Colonic mucosa (tissue), 4 donors: ENCODE measurements at places on chromosomes 1 and 21.

GRCh38 chr21:43020177-43020576, 45.8 kb downstream of the PKNOX1 start:
- DNase-seq = no peak
- H3K27me3 ChIP-seq = no peaks in the 10 kb centered on the region
- no peak overlapping the region for H3K4me3 ChIP-seq
- H3K36me3 ChIP-seq = no peaks in the 10 kb centered on the region

DNA sequence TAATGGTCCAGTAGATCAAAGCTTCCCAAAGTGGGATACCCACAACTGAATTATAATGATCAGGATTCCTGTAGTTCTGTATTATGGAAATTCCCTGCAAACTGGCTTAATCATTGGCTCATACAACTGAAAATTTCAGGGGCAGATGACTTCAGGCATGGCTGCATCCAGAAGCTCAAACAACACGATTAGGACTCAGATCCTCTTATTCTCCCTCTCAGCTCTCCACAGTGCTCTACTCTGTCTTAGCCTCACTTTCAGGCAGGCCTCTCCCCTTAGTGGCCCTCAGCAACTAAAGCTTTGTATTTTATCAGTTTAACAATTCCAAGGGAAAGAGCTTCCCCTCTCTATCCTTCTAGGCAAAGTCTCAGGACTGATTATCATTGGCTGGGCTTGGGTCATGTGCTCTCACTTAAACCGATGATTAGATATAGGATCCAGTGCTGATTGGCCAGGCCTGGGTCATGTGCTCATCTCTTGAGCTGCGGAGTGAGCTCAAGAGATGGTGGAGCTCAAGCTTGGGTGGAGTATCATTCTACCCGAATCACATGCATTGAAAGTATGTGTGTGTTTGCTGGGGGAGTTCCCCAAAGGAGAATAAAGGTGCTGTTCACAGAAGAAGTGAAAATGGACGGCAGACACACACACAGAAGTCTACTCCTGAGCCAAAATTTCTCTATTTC, 57.9 kb upstream of the RUNX3 start:
- no peak overlapping the region for H3K4me3 ChIP-seq
- H3K27me3 ChIP-seq = no peaks in the 10 kb centered on the region
- H3K4me1 ChIP-seq = no peaks in the 10 kb centered on the region
- no peaks in the 10 kb centered on the region for H3K36me3 ChIP-seq
- DNase-seq = no peak
- no peak overlapping the region for H3K27ac ChIP-seq

DNA sequence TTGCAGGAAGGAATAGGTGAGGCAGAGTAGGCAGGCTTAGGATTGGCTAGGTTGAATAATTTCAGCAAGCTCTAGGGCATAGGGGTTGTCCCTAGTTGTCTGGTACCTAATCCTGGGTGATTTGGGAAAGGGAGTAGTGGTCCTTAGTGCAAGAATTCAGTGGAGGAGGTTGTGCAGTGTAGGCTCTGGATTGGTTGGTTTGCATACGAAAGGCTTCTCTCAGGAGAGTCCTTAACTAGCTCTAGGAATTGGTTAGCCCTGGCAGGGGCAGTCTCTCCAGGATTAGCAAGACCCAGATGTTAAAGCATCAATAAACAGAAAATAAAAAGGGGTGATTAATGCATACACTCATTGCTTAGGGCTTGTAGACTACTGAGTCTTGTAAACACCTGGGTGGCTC, 9.6 kb upstream of the CD101 start:
- no peak for DNase-seq
- H3K4me1 ChIP-seq = no peaks in the 10 kb centered on the region

DNA sequence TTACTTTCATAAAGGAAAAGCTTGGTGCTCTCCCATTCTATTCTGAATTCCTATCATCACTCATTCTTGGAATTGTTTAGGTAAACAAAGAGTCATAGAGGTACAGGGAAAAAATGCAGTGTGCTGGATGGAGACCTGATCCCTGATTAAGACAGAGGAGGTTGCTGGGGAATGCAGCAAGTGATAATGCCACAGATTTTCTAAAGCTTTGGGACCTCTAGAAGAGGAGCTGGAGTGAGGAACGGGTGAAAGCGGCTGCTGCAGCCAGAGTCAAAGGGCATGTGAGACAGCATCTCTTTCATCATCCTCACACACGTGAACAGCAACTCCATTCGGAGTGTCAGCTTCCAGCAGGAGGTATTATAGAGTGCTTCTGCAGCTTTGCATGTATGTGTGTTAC, 54.9 kb upstream of the DIPK1A start:
- no peak for DNase-seq
- H3K27ac ChIP-seq = no peak overlapping the region
- H3K36me3 ChIP-seq = no peaks in the 10 kb centered on the region
- H3K4me3 ChIP-seq = no peak overlapping the region
- H3K27me3 ChIP-seq = no peaks in the 10 kb centered on the region
- H3K4me1 ChIP-seq = no peaks in the 10 kb centered on the region

GRCh38 chr1:54686155-54686554, 29.5 kb upstream of the TTC4 start:
- no peak overlapping the region for H3K4me3 ChIP-seq

DNA sequence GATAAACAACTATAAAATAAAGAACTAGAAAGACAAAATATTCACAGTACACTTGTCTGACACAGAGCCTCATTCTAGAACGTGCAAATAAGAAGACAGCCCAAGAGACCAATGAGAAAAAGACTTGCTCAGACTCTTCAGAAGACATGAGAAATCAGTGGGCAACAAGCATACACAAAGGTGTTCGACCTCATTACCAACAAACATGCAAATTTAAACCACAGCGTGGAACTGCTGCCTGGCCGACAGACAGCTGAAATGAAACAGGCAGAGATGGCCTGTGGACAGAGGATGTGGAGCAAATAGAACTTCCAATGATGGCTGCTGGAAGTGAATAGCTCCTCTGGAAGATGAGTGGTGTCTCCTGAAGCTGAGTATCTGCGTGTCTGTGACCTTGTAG, 22.4 kb upstream of the COL6A1 start:
- no peak for DNase-seq
- no peaks in the 10 kb centered on the region for H3K4me1 ChIP-seq
- no peak overlapping the region for H3K4me3 ChIP-seq
- no peaks in the 10 kb centered on the region for H3K36me3 ChIP-seq
- no peak overlapping the region for H3K27ac ChIP-seq
- no peaks in the 10 kb centered on the region for H3K27me3 ChIP-seq

DNA sequence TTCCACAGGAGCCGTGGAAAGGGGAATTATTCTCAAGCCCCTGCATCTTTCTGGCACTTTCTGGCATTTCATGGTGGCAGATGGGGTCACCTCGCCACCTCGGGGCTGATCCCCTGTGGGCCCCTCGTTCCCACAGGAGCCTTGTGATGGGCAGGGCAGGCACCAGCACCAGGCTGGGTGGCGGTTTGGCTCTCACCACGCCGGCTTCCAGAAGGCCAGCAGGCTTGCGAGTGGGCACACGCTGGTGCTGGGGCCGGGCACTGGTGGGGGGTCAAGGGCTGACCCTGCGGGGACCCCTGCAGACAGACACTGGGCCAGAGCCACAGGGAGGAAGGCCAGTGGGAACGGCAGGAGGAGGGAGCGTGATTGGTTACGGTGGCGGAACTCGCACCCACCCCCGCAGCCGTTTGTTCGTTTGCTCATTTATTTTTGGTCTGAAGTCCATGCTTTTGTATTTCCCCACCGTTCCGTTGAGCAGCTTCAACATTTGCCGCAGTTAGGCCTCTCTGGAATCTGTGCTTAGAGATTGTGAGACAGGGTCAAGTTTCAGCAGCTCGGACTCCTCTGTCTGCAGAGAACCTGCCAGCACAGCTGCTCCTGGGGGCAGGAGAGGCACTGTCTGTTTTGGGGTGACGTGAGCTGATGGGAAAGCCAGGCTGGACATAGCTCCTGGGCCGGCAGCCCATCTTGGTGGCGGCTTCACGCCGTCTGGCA, 5.3 kb downstream of the COL18A1 start:
- H3K4me1 ChIP-seq = no peaks in the 10 kb centered on the region
- H3K36me3 ChIP-seq = no peaks in the 10 kb centered on the region
- H3K27ac ChIP-seq = no peak overlapping the region
- peaks cover 16% of the 10 kb centered on the region for H3K27me3 ChIP-seq
- no peak overlapping the region for H3K4me3 ChIP-seq

DNA sequence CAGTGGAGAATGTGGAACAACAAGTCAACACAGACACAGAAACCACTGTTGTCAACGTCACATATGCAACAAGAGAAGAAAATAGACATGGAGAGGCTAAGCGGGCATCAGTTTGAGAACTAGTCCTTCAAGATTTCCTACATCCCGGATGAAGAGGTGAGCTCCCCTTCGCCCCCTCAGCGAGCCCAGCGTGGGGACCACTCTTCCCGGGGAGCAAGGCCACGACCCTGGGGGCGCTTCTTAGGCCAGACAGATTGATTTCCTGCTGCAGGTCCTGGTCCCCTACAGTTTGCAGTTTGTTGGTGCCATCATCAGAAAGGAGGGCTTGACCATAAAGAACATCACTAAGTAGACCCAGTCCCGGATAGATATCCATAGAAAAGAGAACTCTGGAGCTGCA, 113.0 kb downstream of the NBPF12 start:
- no peaks in the 10 kb centered on the region for H3K36me3 ChIP-seq
- H3K27ac ChIP-seq = no peak overlapping the region
- DNase-seq = no peak
- H3K4me1 ChIP-seq = no peaks in the 10 kb centered on the region
- H3K4me3 ChIP-seq = no peak overlapping the region
- no peaks in the 10 kb centered on the region for H3K27me3 ChIP-seq

DNA sequence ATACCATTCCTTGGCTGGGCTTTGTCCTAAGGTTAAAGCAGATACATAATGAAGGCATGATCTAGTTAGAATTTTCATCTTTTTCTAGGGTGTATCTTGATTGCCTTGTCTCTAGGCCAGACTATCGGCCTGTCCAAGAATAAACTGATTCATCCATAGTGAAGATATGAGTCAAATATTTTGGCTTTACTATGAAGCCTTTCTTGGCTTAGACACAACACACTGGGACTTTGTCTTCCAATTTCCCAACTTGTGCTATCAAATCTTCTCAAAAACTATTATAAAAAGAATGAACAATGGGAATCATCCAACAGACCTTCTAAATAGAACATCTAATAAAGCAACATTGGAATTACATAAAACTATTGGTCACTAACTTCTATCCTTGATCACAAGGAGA, 64.8 kb downstream of the WARS2 start:
- no peaks in the 10 kb centered on the region for H3K36me3 ChIP-seq
- H3K27ac ChIP-seq = no peak overlapping the region
- no peaks in the 10 kb centered on the region for H3K4me1 ChIP-seq

DNA sequence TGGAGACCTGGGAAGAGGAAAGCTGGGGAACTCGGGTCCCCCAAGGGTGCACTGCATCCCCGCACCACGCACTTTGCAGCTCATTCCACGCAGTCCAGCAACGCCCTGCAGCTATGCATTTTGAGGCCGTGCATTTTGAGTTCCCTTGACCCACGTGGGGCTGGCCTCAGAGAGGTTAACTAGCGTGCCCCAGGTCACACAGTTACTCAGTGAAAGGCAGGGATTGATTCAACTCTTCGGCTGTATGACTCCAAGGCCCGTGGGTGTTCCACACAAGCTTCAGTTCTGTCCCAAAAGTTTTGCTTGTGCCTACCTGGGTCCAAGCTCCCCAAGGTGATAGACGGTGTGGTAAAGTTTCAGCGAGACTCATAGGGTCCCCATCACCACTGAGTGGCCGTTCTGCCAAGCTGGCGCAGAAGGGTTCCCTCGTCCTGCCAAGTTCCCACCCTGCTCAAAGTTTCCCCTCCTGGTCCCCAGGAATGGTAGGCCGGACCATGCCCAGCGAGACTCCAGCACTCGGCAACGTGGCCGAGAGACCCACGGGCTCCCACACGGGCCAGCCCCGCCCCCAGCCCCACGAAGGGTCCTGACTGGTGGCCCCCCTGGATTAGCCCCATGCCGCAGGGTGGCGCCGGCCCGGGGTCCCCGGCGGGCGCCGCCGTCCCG, 611 bp downstream of the HSPG2 start:
- peak overlapping the region; percentile 92 for H3K27ac ChIP-seq
- no peaks in the 10 kb centered on the region for H3K36me3 ChIP-seq
- no peaks in the 10 kb centered on the region for H3K27me3 ChIP-seq
- peak overlapping the region; percentile 59 for H3K4me3 ChIP-seq

GRCh38 chr1:209249280-209249670, 334.2 kb upstream of the CAMK1G start:
- H3K27ac ChIP-seq = no peak overlapping the region
- no peaks in the 10 kb centered on the region for H3K4me1 ChIP-seq
- H3K4me3 ChIP-seq = no peak overlapping the region
- no peak for DNase-seq
- H3K36me3 ChIP-seq = no peaks in the 10 kb centered on the region
- no peaks in the 10 kb centered on the region for H3K27me3 ChIP-seq

DNA sequence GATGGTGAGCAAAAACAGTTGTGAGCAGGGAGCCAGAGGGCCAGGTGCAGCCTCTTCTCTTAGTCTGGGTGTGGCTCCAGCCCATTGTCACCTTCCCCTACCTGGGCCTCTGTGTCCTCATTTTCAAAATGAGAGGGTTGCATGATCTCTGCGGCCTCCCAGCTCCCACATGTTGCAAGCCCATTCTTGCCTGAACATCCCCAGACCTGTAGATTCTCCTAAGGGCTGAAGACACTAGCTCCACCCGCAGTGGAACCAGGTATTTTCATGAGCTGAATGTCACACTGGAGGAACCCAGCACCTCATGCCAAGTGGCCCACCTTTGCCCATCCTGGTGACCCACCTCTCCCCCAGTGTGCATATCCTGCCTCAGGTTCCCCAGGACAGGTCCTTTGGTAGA, 12.3 kb downstream of the IKBKE start:
- no peak for DNase-seq
- H3K4me3 ChIP-seq = no peak overlapping the region
- H3K27me3 ChIP-seq = no peaks in the 10 kb centered on the region
- no peaks in the 10 kb centered on the region for H3K4me1 ChIP-seq
- H3K27ac ChIP-seq = no peak overlapping the region

DNA sequence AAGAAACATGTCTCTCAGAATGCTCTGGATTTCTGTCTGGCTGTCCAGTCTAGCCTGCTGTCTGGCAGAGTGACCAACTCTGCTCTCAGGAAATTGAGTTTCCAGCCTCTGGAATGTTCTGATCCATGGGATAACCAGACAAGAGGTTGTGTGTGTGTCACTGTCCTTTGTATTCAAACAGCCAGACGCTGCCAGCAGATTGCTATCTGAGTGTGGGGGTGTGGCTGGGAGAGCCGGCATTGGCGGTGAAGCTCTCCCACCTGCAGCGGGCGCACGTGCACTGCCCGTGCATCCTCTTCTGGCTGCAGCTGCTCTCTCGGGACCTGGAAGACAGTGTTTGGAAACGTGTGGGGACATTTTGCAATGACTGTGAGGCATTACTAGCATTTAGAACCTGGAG, 26.1 kb downstream of the PKP1 start:
- peaks cover 17% of the 10 kb centered on the region for H3K4me1 ChIP-seq
- no peak overlapping the region for H3K4me3 ChIP-seq
- H3K27ac ChIP-seq = no peak overlapping the region
- no peaks in the 10 kb centered on the region for H3K27me3 ChIP-seq

GRCh38 chr1:226506021-226506420, 42.5 kb upstream of the STUM start:
- H3K27ac ChIP-seq = no peak overlapping the region
- no peaks in the 10 kb centered on the region for H3K27me3 ChIP-seq
- DNase-seq = no peak
- H3K4me3 ChIP-seq = no peak overlapping the region

- no peak overlapping the region for H3K27ac ChIP-seq
- no peak for DNase-seq
- no peak overlapping the region for H3K4me3 ChIP-seq
- H3K27me3 ChIP-seq = no peaks in the 10 kb centered on the region
- no peaks in the 10 kb centered on the region for H3K4me1 ChIP-seq
Measured at GRCh38 chr21:43824333-43825241, 35.2 kb downstream of the RRP1 start.

GRCh38 chr1:78519446-78519845, 28.7 kb downstream of the PTGFR start:
- no peak overlapping the region for H3K27ac ChIP-seq
- no peaks in the 10 kb centered on the region for H3K36me3 ChIP-seq
- H3K4me3 ChIP-seq = no peak overlapping the region
- no peaks in the 10 kb centered on the region for H3K4me1 ChIP-seq
- DNase-seq = no peak
